Stimulated activated CD4-positive, alpha-beta T cell treated with anti-CD3 and anti-CD28 coated beads, TNF-alpha, amount 100 ng/mL, for 24 hours (primary cell): ENCODE measurements at places on chromosomes 12 and 14.
A peak's percentile ranks its signal among the peaks of the same experiment; 100 is the strongest.

DNA sequence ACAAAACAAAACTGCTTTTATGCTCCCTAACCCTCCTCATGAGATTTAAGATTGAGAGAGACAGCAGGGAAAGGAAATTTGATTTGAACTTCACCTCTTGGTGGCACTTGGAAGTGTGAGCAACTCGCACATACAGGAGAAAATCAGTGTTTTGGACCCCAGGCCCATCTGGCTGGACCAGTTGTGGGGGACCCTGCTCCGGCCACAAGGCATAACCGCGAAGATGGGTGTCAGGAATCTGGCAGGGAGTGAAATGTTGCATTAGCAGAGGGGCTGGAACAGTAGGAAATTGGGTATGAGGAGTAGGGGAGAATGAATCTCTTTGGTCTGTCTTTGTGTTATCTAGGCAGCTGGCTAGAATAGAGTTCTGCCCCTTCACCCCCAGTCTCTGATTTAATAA is 1.2 kb downstream of the CIROP start:
- no peak for DNase-seq

GRCh38 chr14:72519543-72519942 is 374.4 kb downstream of the DPF3 start:
- no peak for DNase-seq

GRCh38 chr12:1993871-1994371 is 10.3 kb downstream of the DCP1B start:
- DNase-seq, result no peak

DNA sequence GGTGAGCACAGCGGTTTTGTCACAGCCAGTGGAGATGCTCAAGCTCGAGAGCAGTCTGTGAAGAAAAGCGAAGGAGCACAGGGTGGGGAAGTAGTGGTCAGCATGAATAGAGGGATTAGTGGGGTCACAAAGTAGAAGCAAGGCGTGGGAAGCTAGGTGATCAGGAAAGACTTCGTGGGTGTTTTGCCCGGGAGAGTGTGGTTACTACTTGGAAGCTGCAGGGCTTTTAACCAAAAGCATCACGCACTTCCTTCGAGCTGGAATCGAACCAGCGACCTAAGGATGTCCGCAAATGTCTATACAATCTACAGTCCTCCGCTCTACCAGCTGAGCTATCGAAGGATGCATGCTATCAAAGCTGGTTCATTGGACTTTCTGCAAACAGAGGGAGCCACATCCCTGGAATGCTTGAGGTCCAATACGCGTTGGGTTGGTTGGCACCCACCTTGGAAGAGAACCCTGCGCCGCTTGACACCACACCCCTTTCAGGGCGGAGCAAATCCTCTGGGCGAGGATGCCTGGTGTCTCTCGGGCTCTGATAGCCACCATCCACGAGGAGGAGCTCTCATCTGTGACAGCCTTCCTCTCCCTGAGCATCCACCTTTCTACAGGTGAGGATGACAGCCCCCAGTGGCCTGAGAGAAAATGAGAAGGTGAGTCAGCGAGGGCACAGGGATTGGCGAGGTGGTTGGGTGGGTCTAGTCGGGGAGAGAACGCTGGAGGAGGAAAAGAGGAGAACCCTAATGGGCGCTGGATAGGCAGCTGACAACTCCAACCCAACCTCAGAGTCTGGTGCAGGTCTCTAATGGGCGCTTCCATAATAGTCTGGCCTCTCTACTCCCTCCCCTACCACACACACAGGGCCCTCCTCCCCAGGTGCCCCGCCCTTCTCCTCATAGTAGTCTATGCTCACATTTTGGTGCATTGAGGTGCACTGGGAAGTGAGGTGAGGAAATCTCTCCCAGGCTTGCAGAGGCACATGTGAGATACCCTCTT is 16.0 kb upstream of the OR6S1 start:
- DNase-seq, result peak; percentile 32

DNA sequence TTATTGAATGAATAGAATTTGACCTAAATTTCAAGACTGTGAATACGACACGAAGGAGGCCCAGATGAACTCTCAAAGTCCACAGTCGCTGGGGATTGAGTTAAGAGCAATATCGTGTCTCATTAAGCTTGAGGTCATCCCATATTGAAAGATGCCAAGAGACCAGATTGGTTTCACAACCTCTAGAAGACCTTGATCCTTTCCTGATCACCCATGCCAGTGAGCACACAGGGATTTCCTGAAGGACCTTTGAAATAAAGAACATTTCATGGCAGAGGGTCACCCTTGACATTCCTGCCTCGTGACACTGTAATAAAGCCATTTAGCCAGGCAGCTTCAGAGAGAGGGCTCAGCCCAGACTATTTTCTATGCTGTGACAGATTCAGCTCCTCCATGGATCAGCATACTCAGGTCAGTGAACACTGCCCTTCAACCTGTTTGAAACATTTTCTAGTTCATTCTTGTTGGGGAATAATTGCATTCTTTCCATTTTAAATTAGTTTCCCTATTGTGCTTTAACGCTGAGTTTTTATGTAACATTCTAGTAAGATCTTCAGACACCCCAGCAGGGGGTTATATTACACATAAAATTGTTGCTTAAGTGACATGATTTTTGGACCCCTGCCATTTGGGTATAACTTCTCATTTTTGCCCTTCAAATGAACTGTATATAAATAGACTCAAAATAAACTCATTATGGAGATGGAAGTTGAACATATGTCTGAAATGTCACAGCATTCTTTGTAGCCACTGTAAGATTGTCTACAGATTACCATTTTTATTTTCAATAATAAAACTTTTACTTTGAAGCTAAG is 213.2 kb downstream of the C12orf50 start:
- no peak for DNase-seq

GRCh38 chr14:89259951-89260609 is 157.0 kb downstream of the FOXN3 start:
- no peak for DNase-seq

- DNase-seq, result no peak
These were observed 35.1 kb upstream of the KCNH3 start for GRCh38 chr12:49503674-49504180.

DNA sequence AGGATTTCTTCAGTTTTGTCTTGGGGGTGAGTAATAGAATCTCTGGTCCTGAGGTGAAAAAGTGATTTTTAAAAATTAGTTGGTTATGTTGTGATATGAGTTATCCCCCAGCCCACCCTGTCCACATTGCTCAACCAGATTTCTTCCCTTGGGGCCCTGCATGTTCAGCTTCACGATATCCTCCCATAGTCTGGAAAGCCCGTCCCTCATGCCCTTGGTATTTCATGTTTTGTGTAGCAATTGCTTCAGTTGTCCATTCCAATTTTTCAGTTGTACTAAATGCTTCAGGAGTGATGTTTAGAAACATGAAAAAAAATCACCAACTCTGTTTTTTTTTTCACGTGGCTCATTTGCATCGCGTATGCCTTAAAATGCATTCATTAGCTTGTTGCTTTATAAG is 17.5 kb upstream of the BICD1 start:
- no peak for DNase-seq

DNA sequence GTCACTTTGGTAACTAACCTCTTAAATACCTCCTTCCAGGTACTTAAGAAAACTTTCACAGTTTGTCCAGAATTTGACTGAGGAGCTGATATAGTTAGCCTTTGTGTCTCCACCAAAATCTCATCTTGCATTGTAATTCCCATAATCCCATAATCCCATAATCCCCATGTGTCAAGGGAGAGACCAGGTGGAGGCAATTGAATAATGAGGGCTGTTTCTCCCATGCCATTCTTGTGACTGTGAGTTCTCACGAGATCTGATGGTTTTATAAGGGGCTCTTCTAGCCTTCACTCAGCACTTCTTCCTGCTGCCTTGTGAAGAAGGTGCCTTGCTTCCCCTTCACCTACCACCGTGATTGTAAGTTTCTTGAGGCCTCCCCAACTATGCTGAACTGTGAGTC is 7.8 kb upstream of the NOVA1 start:
- no peak for DNase-seq

- no peak for DNase-seq
These were observed 140.2 kb downstream of the NUAK1 start for GRCh38 chr12:105998561-105998960.

- DNase-seq, result no peak
These were observed 27.9 kb downstream of the KCNMB4 start for GRCh38 chr12:70393787-70394499.

DNA sequence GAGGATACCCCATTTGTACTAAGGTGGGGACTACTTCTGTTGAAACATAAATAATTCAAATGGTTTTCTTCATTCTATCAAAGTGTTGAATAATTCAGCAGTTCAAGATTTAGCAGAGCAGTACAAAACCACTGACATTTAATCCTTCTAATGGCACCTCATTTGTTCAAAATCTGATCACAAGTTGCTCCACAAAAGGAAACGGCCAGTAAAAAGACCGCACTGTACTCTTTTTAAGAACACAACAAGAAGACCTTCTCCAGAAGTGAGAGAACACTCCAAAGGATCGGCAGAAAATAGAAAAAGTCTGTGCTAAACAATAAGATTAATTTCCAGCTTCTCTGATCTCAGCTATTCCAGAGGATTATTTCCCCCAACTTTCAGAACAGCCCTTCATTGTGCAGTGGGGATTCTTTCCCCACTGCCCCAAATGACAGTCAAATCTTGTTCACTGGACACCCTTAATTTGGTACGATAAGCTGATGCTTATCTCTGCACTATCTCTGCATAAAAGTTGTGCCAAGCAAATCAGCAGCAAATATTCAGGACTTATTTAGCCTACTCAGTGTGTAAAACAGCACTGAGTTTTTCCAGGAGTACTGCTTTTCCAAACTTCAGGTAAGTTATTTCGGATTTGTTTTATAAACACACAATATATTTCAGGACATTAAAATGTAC is 5.2 kb downstream of the MPHOSPH9 start:
- no peak for DNase-seq

- no peak for DNase-seq
These were observed 762.9 kb downstream of the C12orf50 start for GRCh38 chr12:87266305-87266704.

- no peak for DNase-seq
These were observed 57.1 kb downstream of the NUAK1 start for GRCh38 chr12:106081606-106082005.

DNA sequence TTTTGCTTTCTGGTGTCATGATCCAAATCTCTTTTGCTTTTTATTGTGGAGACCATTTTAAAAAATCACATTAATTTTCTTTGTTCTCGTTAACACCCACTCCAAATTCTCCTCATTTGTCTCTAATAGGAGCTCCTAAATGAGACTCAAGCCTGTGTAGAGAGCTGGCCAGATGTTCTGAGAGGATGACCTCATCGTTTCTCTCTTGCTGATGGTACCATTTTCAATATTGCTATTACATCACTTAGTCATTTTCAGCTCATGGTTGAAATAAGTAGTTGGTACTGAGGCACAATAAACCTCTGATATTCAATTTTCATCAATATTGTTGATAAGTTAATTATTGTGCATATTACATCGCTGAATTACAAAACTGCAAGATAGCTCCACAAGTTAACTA is 31.5 kb downstream of the SPTB start:
- no peak for DNase-seq

GRCh38 chr14:104187931-104188726 is 49.7 kb downstream of the KIF26A start:
- DNase-seq, result no peak

GRCh38 chr12:632102-632696 is 31.0 kb downstream of the NINJ2 start:
- no peak for DNase-seq

GRCh38 chr14:75242546-75243273 is 35.9 kb upstream of the FOS start:
- no peak for DNase-seq

GRCh38 chr14:24312736-24313507 is 1.6 kb downstream of the LTB4R start:
- DNase-seq, result no peak

GRCh38 chr12:25977047-25977446 is 18.6 kb downstream of the RASSF8 start:
- no peak for DNase-seq

DNA sequence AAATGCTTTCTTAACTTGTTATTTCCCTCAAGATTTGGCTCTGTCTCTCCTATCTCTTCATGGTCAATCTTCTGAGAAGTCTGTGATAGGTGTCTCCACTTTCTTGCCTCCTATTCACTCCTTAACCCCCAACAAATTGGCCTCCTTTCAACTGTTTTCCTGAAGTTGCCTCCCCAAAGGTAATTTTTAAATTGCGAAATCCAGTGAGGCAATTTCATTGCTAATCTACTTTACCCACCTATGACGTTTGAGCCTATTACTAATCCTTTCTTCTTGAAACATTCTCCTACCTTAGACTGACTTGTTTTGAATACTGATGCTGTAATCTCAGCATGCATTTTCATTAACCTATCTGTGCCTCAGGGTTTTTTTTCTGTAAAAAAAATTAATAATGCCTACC is 6.0 kb upstream of the KCNH5 start:
- DNase-seq, result no peak

DNA sequence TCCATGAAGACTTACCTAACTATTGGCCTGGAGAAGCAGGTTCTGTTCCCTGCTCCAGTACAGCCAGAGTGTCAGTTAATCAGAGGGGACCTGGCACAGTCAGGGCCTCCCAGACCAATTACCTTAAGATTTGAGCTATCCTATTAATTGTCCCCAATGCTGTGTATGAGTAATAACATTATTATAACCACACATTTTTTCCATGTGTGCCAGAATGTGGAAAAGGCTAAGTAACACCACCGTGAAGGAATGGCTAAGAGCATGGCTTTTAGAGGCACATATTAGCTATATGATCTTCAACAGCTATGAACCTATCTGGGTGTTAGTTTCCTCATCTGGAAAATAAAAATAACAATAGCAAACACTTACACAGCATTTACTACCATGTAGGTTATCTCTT is 111.1 kb upstream of the RAP1B start:
- DNase-seq, result no peak

- no peak for DNase-seq
These were observed 186.4 kb upstream of the PRMT8 start for GRCh38 chr12:3304436-3305165.
